NCI-H1930 (cell line): ENCODE measurements at places on chromosomes 7 and 10.
A peak's percentile ranks its signal among the peaks of the same experiment; 100 is the strongest.

GRCh38 chr7:54796853-54797252, 37.8 kb upstream of the SEC61G start:
- no peak for DNase-seq

DNA sequence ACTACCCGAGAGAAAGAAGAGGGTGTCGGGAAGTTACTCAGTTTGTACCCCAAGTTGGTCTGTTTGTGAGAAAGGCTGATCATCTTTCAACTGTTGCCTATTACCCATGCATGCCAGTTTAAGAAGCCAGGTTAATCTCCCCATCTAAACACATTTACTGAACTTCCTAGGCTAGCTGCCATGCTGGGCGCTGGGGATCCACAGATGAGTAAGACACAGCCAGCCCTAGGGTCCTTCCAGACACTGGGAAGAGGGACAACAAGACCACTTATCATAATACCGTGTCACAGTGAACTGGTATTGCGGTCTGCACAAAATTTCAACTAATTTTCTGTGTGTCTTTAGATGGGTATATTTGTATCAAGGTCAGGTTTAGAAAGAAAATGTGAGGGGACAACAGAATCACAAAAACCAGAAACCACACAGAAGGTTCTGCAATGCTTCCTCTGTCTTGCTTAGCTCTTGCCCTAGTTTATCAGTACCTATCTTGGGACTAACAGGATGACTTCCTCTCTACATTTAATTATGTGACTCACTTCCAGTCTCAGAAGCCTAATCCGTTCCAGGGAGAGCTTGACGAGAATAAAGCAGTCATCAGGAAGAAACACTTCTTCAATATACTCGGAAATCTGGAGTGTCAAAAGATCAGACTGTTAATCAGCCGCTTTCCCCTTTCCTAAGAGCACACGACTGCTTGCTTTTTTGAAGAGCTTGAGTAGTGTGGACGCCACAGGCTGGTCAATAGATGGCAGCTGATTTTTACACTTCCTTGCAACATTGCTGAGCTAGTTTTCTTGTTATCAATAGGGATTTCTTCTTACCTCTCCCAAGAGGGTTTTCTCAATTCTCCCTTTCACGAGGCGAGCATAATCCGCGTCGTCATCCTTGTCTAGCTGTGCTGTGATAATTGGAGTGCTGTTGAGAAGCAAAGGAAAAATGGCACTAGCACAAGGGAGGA, 45.7 kb downstream of the POLR3A start:
- no peak for DNase-seq

DNA sequence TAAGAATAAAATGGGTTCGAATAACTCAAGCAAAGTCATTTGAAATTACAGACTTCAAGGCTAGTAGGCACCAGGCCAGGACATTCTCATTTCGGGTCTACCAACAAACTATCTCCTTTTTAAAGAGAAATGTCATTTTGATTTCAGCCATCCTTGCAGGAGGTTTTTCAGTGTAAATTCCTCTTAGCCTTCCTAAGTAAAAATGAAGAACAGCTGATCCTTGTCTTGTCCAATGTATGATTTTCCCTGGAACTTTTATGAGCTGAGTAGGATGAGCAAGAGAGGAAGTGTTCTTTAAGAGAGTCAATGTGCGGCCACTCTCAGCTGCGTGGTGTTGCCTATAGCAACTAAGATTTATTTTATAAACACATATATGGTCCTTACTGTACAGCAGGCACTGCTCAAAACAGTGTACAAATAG, 110.1 kb downstream of the PLCE1 start:
- DNase-seq, result no peak

DNA sequence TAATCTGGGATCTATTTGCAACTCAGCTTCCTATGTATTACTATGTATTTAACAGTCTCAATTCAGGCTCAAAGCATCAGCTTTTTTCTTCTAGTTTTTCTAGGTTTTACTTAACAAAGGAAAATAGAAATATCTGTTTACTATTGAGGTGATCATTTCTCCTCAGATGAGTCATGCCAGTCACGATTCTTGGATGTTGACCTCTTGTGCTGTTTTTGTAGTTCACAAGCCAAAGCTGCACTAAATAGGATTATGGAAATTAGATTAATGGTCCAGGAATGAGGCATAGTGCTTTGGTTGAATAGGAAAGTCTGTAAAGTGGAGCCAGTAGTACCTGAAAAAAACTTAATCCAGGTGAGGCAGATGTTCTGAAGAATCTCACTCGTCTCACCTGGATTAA, 198.3 kb upstream of the KAT6B start:
- DNase-seq, result no peak

DNA sequence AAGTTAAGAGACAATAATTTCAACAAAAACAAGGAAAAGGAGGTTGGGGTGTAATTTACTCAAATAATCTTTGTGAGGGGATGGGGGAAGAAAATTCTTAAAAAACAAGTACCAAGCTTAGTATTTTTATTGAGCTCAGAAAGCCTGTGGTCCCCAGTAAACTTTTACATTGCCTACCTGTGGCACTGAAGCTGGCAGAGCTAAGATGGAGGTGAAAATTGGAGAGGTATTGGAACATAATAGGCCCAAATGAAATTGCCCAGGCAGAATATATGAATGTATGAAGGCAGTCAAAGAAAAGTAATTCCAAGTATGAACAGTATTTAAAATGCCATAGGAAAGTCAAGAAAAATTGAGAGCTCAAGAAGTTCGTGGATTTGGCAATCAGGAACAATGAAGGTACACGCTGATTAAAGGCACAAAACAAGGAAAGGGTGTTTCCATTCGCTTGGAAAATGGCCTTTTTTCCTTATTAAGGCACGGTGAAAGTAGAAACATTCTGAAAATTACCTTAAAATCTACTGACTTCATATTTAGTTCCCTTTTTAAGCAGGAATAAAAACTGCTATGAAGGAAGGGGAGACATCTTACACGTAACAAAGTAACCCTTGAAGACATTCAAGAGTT, 3.4 kb upstream of the KMT2E start:
- no peak for DNase-seq

- DNase-seq, result no peak
Observed at GRCh38 chr10:116403740-116404250, 23.9 kb upstream of the PNLIPRP3 start.

GRCh38 chr7:108124820-108125219, 5.3 kb downstream of the LAMB4 start:
- no peak for DNase-seq

DNA sequence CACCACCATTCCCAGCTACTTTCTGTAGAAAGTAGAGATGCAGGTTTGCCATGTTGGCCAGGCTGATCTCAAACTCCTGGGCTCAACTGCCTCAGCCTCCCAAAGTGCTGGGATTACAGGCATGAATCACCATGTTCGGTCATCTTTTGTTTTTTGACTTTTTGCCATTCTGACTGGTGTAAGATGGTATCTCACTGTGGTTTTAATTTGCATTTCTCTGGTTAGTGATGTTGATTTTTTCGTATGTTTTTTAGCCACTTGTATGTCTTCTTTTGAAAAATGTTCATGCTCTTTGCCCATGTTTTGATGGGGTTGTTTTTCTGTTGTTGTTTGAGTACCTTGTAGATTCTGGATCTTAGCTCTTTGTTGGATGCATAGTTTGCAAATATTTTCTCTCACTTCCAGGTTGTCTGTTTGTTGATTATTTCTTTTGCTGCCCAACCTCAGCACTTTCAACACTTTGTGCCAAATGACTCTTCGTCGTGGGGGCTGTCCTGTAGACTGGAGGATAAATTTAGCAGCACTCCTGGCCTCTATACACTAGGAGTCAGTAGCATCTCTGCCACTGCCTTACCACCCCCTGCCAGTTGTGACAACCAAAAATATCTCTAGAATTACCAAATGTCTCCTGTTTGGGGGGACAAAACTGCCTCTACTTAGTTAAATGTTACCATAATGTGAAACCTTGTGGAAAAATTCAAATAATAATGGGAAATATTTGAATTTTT, 6.5 kb upstream of the CPED1 start:
- no peak for DNase-seq

DNA sequence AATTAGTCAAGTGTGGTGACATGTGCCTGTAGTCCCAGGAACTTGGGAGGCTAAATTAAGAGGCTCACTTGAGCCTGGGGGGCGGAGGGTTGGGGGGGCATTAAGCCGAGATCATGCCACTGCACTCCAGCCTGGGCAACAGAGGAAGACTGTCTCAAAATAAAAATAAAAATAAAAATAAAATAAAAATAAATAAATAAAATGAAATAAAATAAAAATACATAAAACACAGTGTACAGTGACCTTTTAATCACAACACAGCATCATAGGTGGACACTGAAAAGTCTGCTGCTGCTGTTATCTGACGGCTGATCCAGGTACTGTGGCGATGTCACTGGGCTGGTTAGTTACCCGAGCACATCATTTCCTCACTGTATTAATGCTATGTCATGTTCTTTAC, 27.1 kb downstream of the LARP4B start:
- no peak for DNase-seq

DNA sequence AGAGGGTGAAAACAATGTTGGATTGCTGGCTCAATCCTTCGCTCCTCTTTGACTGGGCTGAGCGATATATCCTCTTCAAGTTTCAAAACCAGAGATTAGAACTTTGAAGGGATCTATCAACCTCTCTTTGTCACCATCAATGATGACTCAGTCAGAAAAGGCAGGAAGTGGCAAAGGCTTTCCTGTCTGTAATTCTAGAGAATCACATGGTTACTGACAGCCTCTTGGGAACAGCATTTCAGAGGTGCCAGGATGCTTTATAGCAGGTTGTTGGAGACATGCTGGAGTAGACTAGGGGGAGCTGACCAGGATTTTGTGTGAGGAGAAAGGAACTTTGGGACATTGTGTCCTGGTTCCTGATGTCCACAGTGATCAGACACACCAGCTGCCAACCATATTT, 81.3 kb downstream of the PRKCQ start:
- DNase-seq, result no peak

GRCh38 chr7:39910108-39910869, 39.8 kb upstream of the CDK13 start:
- DNase-seq, result no peak

DNA sequence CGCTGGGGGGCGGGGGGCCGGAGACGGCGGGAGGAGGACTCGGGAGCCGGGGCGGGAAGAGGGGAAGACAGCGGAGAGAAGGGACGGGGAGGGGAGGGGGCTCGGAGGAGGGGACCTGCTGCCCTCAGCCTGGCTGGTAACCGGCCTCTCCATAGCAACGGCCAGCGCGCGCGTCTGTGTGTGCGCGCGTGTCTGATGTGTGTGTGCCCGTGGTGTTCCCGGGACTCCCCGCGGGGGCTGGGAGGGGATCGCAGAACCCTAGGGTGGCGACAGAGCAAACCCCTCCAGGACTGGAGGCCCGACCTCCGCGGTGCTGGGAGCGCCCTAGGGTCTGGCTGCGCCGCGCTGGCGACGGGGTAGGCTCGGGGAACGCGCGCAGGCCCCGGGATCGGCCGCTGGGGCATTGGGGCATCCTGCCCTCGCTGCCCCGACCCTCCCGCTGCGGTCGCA, 356.3 kb downstream of the DNAJB6 start:
- DNase-seq, result no peak

GRCh38 chr10:128049226-128050120, 76.8 kb downstream of the MKI67 start:
- no peak for DNase-seq

GRCh38 chr7:95845007-95845406, 72.7 kb downstream of the DYNC1I1 start:
- DNase-seq, result no peak

DNA sequence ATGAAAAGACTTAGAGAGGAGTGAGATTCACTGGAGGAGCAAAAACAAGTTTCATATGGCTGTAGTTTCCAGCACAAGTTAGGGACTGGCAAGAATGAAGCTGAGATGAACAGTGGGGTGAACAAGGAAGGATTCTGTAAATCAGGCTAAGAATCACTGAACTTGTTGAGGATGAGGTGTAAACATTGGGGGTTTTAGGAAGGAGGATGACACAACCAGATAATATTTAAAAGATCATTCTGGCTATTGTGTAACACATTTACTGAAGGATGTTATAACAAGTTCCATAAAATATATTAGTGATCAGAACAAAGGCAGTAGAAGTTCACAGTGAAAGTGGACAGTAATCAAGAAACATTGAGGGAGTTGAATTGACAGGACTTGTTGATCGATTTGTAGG, 68.9 kb downstream of the CD36 start:
- DNase-seq, result no peak

- DNase-seq, result no peak
Observed at GRCh38 chr10:6033954-6034353, 28.2 kb downstream of the IL2RA start.

- no peak for DNase-seq
Observed at GRCh38 chr7:38893061-38893460, 15.9 kb downstream of the VPS41 start.

DNA sequence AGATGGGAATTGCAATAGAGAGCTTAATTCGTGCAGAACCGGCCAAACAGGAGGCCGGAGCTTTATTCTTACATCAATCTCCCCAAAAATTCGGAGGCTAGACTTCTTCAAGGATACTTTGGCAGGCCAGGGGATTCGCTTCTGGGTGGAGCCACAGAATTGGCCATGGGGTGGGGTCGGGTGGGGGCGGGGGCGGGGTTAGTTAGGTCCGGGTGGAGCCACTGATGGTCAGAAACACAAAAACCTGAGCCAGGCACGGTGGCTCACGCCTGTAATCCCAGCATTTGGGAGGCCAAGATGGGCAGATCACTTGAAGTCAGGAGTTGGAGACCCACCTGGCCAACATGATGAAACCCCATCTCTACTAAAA, 87.5 kb downstream of the SEPTIN14 start:
- no peak for DNase-seq

GRCh38 chr10:116836083-116836482, 13.2 kb upstream of the ENO4 start:
- peak; percentile 38 for DNase-seq

- no peak for DNase-seq
Observed at GRCh38 chr10:98096316-98096715, 38.1 kb upstream of the R3HCC1L start.

- no peak for DNase-seq
Observed at GRCh38 chr10:103692952-103693811, 162.2 kb downstream of the SH3PXD2A start.

- DNase-seq, result no peak
Observed at GRCh38 chr10:123754123-123754522, 88.0 kb downstream of the GPR26 start.

DNA sequence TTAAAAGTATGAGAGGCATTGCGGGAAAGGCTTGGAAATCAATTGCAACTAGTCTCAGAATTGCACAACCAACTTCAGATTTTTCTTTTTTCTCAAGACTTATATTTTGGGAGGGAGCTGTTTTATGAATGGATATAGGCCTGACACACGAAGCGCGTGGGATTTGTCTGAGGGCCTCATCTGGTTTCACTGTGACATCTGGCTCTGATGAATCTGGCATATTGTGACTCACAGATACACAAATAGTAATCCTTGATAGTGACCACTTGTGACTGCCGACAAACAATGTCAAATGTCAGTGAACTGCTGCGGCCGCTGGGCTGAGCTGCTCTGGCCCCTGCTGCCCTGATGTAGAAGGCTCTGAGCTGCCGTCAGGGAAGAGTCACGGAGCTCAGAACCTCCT, 655.1 kb downstream of the INHBA start:
- no peak for DNase-seq

- DNase-seq, result no peak
Observed at GRCh38 chr7:150961510-150962289, 16.4 kb downstream of the KCNH2 start.
